ENCODE measurements at places on chromosomes 16 and 17.

DNA sequence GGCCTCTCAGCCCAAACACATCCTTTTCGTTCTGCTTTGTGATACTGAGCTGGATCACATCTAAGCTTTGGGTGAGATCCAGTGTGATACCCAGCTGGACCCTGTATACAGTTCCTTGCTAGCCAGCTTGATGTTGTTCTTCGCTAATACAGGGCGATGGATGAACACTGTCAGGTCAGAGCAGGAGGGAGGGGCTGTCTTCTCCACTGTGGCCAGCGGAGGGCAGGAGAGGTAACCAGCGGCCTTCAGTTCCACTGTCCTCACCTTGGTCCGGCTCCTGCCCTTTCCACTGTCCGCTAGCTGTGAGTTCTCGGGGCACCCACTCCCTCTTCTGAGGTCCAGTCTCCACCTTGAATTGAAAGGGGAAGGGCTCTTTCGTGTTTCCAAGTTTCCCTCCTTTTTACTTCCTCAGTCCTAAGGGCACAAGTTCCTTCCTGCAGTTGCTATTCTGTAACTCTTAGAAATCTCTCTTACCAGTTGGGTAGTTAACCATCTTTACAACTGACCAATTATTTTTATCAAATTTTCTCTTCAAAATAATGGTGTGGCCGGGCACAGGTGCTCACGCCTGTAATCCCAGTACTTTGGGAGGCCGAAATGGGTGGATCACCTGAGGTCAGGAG is 3.0 kb upstream of the ZNF213 start:
- peak; percentile 25 for DNase-seq

- no peak for DNase-seq
Measured at GRCh38 chr17:40415390-40415789, 2.3 kb downstream of the TOP2A start.

- peak; percentile 92 for DNase-seq
Measured at GRCh38 chr17:21275579-21276263, 8.8 kb upstream of the MAP2K3 start.

DNA sequence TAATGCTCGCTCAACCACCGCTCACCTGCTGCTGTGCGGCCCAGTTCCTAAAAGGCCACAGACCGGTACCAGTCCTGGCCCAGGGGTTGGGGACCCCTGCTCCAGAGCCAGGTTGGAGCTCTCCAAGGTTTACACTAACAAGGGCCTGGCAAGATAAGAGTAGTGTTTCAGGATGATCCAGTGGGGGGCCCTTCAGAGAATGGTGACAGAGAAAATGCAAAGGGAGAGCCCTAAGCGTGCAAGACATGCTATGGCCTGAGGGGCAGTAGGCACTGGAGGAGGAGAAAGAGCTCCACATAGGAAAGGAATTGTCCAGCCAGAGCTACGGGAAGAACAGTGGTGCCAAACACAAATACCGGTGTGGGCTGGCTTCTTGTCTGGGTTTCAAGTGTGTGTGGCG is 233.4 kb downstream of the STX8 start:
- no peak for DNase-seq

DNA sequence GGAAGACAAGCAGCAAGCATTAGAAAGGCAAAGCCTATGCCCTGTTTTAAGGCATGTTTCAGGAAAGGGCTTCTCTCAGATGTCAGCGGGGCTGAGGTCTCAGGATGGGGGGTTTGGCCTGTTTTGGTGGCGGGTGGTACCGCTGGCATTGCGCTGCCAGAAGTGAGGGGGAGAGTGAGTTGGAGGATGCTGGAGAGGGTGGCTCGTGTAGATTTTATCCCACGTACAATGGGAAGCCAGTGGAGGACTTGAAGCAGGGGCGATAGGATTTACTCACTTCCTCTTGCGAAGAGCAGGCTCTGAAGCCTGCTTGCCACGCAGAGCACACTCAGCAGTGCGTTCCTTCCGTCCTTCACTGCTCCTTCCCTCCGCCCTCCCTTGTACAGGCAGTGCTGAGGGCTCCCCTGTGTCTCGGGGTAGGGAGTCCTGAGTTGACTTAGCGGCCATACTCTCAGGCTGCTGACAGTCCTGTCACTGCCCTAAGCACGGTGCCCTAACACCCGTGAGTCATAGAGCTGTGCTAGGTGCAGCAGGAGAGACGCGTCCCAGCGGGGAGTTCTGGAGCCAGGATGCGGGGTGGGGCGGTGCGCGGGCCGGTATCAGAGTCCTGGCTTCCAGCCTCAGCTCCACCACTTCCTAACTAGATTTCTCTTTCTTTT is 113.1 kb downstream of the SNX29 start:
- no peak for DNase-seq

GRCh38 chr16:30924913-30925631 is 1.7 kb downstream of the FBXL19 start:
- no peak for DNase-seq

- no peak for DNase-seq
Measured at GRCh38 chr17:73211745-73212144, 18.9 kb downstream of the COG1 start.

- DNase-seq, result no peak
Measured at GRCh38 chr17:3529817-3530741, 27.5 kb downstream of the TRPV3 start.

DNA sequence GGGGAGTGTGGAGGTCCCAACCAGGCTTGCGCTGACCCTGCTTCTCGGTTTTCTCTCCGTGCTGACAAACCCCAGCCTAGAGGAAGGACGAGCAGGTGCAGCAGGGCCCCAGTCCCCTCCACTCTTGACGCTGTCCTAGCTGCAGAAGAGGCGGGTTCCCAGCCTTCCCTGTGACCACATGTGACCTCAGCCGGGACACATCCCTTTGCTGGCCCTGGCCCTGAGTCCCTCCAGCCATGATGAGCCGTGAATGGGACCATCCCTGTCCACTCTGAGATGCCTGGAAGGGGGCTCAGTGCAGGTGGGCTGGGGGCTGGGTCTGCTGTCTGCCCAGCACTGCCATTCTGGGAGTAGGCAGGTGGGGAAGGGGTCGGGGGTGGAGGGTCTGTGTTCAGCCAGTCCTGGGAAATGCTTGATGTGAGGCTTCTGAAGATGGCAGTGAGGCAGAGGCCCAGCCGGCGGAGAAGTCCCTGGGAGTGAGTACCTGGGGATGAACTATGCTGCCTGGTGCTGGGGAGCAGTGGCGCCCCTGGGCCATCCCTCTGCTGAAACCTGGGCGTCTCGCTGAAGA is 1.9 kb upstream of the TUBB3 start:
- no peak for DNase-seq

DNA sequence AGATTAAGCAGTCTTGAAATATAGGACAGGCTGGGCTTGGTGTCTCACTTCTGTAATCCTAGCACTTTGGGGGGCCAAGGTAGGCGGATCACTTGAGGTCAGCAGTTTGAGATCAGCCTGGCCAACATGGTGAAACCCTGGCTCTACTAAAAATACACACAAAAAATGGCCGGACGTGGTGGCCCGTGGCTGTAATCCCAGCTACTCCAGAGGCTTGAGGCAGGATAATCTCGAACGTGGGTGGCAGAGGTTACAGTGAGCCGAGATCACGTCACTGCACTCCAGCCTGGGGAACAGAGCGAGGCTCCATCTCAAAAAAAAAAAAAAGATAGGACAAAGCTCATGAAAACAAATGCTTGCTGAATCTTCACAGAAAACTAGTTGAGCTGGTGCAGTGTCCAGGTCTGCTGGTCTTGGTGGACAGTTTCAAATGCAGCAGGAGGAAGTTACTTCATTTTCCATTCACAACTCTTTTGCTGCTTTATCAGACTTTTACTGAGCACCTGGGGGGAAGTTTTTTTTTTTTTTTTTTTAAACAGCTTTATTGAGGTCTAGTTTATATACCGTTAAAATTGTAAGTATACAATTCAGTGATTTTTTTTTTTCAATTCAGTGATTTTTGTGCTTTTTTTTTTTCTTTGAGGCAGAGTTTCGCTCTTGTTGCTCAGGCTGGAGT is 45.2 kb downstream of the SNX29 start:
- no peak for DNase-seq

GRCh38 chr17:71392715-71393567 is 727.9 kb upstream of the SOX9 start:
- no peak for DNase-seq

DNA sequence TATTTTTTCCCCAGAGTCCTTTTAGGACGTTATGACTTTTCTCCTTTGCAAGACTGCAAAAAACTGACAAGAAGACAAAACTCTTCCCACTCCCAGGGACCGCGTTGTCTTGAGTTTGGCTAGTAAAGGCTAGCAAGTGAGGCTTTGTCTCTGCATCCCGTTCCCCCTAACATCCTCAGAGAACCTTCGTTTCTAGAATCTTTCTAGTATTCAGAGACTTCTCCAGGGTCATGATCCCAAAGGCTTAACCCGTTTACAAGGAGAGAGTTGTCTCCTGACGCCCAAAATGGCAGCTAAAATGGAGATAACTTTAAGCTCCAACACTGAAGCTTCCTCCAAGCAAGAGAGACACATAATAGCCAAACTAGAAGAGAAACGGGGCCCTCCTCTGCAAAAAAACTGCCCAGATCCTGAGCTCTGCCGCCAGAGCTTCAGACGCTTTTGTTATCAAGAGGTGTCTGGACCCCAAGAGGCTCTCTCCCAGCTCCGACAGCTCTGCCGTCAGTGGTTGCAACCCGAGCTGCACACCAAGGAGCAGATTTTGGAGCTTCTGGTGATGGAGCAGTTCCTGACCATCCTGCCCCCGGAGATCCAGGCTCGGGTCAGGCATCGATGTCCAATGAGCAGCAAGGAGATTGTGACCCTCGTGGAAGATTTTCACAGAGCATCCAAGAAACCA is 843 bp downstream of the ZNF174 start:
- DNase-seq, result no peak

DNA sequence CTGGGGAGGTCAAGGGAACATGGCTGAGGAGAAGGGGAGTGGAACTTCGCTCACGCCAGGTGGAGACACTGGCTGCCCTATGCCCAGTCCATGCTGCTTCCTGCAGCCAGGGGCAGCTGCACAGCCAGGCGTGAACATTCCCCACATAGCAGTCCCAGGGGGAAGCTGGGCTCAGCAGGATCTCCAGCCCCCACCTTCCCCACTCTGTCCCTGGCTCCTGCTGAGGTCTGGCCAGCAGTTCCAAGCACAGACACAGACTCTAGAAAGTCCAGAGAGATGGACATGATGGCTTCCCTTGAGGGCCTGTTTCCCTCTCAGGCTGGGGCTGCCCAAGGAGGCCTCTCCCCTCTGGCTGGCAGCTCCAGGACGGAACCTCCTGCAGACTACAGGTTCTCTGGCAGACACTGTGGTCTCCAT is 9.3 kb downstream of the JUP start:
- no peak for DNase-seq

- DNase-seq, result no peak
Measured at GRCh38 chr17:34178092-34178491, 77.0 kb upstream of the CCL2 start.

DNA sequence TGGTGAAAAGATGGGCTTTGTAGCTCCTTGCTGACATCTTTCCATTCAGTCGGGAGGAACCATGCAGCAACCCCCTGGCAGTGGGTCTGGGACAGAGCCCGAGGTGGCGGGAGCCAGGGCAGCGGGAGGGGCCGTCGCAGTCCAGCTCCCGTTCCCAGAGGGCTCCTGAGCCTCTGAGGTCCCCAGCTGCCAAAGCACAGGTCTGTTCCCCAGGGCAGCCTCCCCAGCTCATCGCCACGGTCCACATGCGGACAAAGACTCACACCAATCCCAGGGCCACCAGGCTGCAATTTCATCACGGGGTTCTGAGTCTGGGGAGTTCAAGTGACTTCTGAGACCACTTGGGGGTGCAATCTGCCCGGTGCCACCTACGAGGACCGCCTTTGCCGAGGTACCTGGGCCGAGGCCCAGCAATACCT is 196.0 kb downstream of the RBFOX3 start:
- DNase-seq, result no peak

DNA sequence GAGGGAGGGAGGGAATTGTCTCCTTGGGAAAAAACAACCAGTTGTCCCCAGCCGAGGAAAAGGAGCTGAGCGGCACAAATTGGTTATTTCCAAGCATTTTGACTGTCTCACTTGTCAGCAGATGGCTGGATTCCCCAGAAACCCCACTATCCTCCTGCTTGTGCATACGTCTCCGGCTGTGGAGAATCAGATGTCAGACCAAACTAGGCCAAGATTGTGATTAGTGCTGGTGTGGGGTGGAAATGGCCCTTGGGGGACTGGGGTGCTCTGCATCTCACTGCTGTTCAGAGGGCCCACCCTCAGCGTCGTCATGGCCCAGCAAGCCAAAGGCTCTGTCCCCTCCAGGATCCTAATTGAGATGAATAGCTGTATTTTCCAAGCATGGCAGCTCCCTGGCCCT is 131.7 kb upstream of the HSBP1 start:
- no peak for DNase-seq

DNA sequence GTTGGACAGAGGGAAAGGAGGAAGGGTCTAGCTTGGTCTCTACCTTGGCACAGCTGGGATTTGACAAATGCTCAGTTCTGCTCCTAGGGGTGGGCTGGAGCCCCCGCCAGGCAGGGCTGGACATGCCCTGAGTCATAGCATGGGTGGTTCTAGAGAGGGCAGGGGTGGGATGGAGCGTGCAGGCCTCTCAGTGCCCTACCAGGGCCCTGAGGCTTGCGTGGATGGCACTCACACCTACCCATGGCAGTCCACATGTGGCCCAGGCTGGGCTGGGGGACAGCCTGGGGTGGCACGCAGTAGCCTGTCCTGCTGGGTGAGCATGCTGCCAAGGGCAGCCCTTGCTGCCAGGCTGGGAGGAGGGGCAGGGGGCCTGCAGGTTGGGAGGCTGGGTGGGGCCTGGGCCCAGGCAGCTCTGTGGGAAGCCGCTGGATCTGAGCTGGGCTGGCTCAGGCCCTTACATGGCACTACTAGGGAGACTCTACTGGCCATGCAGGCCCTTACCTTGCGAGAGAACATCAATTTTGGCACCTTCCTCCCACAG is 11.2 kb downstream of the DOC2B start:
- no peak for DNase-seq

- DNase-seq, result no peak
Measured at GRCh38 chr17:50277357-50277754, 3.1 kb downstream of the TMEM92 start.

GRCh38 chr16:3292604-3293003 is 9.3 kb downstream of the ZNF263 start:
- DNase-seq, result no peak

DNA sequence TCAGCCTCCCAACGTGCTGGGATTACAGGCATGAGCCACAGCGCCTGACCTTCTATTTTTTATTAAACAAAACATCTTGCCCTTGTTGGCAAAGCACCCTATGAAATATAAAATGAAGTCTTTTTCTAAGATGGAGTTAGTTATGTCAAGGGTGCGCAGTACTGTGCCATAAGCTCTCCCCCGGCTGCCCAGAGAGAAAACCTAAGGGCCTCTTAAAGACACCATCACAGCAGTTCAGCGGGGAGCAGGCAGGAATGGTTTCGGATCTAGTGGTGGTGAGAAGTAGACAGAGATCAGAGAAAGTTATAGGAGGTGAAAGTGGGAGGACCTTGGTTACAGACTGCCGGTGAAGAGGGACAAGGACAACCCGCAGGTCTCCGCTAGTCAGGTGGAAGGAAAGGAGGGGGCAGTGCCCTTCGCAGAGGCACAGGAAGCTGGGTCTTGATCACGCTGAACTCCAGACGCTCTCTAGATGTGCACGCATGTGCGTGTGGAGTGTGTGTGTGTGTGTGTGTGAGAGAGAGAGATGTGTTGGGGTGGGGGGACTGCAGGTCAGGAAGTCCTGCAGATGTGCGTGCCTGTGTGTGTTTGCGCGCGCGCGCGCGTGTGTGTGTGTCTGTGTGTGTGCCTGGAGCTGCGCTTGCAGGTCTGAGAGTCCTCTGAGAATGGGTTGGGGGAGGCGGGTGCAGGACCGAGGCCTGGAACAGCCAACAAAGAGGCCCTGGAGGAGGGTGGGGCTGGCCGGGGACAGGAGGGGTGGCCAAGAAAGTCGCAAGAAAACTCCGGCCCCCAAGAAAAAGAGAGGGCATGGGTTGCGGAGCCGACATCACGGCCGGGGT is 748 bp upstream of the CMTM3 start:
- peak; percentile 30 for DNase-seq

GRCh38 chr17:73782231-73782630 is 138.0 kb upstream of the SDK2 start:
- no peak for DNase-seq
